ENCODE measurements at places on chromosomes 2 and 18. TPM values are rescaled to one million over a fixed set of nuclear protein-coding genes. Genes with fewer than 3 reads are reported as not detected.

- DNase-seq: no peak
Observed at GRCh38 chr18:48735080-48735676, 196.3 kb downstream of the CTIF start.

DNA sequence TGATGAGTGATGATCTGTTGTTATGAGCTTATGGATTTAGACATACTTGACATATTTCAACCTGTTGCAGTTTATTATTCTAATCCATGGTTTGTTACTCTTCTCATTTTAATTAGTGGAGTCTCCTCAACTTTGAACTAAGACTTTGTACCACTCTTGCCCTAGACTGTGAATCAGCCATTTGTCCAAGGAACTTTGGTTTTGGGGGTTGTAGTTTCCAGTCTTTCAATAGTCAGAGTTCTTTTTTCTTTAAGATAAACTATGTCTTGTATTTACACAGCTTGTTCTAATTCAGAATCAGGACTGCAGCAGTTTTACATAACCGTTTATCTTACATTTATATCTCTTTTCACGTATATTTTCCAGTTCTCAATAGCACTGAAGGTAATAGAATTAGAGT, 133.6 kb downstream of the GULP1 start:
- DNase-seq: no peak

DNA sequence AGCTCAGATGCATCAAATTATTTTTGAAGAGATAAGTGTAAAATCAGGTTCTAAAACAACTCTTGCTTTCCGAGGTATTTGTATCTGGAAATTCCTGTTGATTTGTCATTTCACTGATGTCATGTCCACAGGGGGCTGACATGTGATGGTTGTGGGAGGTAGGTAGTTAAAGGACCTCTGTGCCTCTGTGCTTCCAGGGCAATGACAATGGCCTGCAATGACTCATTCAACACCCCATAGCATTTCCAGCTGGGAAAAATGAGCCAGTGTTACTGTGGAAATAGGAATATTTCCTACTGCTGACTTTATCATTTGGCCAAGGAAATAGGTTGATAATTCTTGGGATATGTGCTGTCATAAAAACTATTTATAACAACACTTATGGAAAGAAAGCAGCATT, 86.2 kb upstream of the CCDC195 start:
- DNase-seq: no peak

GRCh38 chr2:70360661-70361270, 58.9 kb upstream of the FAM136A start:
- no peak for DNase-seq

GRCh38 chr2:45707006-45707405, 55.5 kb downstream of the PRKCE start:
- no peak for DNase-seq

GRCh38 chr2:70396612-70397011, 94.7 kb upstream of the FAM136A start:
- DNase-seq: no peak

GRCh38 chr2:178517496-178517895, 37.2 kb downstream of the PLEKHA3 start:
- DNase-seq: no peak

DNA sequence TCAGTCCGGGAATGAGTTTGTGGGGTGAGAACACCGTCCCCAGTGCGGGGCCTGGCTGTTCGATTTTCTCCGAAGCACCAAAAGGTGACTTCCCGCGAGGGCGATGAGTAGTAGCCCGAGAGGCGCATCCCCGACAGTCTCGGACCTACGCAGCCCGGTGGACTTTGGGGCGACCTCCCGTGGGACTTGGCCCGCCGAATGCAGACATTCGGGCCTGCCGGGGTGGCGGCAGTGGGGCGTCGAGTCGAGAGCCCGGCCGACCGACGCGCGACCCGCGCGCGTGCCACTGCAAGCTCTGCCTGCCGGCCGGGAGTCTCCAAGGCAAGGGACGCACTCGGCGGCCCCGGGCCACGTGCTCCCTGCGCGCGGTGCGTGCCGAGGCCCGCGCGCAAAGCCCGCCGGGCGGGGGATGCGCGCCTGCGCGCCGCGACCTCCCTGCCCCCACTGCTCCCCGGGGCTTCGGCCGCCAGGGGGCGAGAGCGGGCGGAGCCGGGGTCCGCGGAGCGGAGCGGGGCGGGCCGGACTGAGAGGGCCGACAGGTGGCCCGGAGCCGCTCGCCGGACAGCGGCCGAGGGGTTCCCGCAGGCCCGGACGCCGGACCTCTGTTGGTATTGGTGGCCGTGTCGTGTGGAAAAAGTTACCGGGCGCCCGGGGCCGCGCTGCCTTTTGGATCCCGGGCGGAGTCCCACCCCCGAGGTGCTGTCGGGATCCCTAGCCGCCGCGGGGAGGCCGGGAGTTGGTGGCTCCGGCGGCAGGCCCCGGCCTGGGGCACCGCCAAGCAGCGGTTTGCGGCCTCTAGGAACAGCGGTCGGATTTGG, 1.9 kb downstream of the PTMA start:
- DNase-seq: peak; percentile 90

DNA sequence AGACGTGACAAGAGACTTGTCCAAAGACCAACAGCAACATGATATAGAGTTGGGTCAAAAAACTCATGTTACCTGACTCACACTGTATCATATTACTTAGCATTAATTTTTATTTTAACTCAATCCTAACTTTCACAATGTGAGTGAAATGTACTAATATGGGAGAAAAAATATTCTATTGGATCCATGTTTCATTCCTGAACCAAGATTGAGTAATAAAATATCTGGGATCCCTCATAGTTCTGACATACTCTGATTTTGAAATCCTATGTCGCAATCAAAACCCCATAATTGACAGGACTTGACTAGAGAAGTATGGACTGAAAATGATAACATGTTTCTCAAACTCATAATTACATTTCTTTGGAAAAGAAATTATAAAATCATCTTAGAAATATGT, 190.4 kb downstream of the RIT2 start:
- DNase-seq: no peak

The LRRC30 gene
- not detected for total RNA-seq

Measured in Right ventricle myocardium superior (tissue), 1 donor.